ENCODE measurements at places on chromosomes 7 and 10.

GRCh38 chr10:122462533-122463465 is 1.4 kb downstream of the HTRA1 start:
- DNase-seq = no peak

GRCh38 chr7:78072201-78072590 is 273.6 kb downstream of the PHTF2 start:
- no peak for DNase-seq

GRCh38 chr10:50538555-50539398 is 85.0 kb downstream of the SGMS1 start:
- DNase-seq = no peak

- DNase-seq = no peak
These were observed 4.6 kb downstream of the CCDC136 start for GRCh38 chr7:128796327-128796726.

DNA sequence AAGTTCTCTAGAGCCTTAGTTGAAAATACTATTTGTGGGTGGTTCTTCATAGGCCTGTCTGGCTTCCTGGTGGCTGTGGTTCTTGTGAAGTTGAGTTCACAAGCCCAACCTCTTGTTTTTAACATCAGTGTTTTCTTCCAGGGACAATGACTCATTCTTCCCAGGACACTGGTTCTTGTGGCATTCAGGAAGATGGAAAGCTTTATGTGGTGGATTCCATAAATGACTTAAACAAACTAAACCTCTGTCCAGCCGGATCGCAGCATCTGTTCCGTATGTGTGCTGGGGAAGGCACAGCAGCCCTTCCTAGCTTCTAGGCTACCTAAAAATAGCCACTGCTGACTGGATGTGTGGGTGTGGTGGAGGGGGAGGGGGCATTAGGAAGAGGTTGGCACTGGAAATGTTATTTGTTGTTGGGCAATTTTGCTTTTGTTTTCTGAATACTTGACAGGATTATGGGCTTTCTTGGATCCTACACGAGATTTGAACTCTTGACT is 3.9 kb downstream of the LSMEM1 start:
- DNase-seq = no peak

DNA sequence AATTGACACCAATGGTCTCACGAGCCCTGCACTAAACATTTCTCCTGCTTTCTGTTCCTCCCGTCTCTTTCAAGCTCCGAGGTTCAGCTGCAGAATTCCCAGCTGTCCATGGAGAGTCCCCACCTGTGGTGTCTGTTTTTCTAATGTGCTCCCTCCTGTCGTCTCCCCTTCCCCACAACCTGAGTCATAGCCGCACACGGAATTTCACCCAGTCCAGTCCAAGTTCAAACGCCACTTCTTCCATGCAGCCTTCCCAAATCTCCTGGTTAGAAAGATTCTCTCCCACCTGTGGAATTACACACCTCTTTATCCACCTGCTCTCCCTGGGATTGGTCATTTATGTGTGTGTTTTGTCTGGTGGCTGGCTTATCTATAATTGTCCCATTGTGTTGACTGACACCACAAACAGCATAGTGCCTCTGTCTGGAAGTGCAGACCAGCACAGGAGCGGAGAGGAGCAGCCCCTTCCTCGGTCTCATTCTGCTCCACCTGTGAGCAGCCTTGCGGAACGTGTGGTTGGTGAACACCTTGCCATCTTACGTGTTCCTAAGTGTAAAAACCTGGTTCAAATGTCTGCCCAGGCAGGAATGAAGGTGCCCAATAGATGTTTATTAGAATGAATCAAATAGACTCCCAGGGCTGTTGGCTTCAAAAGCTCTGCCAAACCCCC is 3.3 kb upstream of the DIP2C start:
- DNase-seq = no peak

GRCh38 chr10:2012209-2012608 is 274.9 kb upstream of the ADARB2 start:
- no peak for DNase-seq

- peak; percentile 15 for DNase-seq
These were observed 4.0 kb upstream of the CREB5 start for GRCh38 chr7:28408105-28408959.

DNA sequence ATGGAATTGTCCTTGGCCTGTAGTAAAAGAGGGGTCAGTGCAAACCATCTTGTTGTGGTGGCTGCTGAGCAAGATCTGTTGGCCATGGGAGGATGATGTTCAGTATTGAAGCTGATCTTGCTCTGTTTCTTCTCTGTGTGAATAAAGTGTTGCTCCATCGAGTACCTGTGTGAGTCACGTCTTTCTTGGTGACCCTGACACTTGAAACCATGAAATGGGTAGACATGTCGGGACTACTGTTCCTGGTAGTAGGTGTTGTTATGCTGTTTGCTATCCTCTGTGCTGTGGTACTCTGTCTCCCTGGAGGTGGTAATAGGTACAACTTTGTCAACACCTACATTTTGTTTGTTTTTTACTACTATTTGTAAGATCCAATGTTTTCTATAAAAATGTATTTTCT is 330.6 kb downstream of the MDFIC start:
- no peak for DNase-seq

GRCh38 chr10:125698481-125698998 is 15.6 kb upstream of the TEX36 start:
- DNase-seq = no peak

DNA sequence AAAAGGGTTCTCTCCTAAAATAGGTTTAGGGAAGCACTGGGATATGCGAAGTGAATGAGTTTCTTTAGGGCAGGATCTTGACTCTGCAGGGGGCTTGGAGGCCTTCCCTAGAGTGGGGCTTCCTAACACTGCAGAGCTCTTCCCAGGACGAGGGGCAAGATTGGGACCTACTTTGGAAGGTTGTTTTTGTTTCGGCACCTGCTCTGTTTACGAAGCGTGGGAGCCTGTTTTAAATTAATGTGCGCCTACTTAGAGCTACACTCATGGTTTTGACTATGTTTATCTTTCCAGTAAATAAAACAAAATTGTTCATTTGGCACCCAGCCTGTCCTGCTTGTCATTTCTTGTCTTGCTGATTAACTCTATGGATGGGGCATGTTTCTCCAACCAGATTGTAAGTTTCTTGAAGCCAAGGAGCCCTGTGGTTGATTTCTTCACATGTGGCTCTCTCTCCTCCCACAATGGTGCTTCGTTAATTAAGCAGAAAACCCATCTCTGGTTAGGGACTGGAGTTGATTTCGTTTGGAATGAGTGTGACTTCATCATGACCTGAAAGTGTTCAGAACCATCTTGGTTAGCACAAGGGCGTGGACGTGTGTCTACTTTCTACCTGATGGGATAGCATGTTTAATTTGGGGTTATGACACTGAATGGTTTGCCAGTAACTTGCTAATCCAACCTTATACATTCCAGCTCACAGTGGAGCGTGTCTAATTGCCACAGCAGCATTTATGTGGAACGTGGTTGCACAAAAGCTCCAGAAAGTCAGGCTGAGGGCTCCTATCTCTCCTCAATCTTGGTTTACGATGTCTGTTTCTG is 98.1 kb downstream of the TCF7L2 start:
- DNase-seq = no peak

- DNase-seq = no peak
These were observed 67.5 kb upstream of the COMTD1 start for GRCh38 chr10:75303045-75303777.

- DNase-seq = no peak
These were observed 57.7 kb upstream of the DNAJB6 start for GRCh38 chr7:157278791-157279724.

- no peak for DNase-seq
These were observed 316.0 kb downstream of the GFRA1 start for GRCh38 chr10:115957012-115957399.

GRCh38 chr10:7485244-7485556 is 74.4 kb upstream of the SFMBT2 start:
- DNase-seq = no peak

GRCh38 chr10:11212288-11213085 is 194.8 kb downstream of the CELF2 start:
- no peak for DNase-seq

- no peak for DNase-seq
These were observed 76.8 kb downstream of the ADK start for GRCh38 chr10:74227697-74228424.

DNA sequence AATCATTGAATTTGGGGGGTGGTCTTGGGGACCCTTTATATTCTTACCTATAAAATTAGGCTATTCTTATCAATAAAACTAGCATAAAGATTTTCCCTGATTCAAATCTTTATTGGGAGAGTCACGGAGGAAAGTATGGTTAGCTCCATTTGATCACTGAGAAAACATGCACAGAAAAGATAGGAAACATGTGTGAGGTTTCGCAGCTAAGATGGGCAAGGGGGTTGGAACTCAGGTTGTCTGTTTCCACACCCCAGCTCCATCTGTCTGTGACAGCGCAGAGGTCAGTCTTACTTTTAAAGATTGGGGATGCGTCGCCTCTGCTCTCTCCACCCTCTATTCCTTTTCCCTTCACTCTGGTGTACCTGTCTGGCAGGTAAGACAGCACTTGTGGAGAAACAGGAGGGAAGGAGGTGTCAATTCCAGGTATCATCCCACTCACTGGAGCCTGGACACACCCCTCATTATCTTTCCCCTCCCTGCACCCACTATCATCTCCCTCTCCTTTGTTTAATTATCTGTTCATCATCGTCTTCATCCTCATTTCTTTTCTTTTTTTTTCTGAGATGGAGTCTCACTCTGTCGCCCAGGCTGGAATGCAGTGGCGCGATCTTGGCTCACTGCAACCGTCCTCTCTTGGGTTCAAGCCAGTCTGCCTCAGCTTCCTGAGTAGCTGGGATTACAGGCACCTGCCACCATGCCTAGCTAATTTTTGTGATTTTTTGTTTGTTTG is 2.4 kb upstream of the DENND10 start:
- DNase-seq = no peak

DNA sequence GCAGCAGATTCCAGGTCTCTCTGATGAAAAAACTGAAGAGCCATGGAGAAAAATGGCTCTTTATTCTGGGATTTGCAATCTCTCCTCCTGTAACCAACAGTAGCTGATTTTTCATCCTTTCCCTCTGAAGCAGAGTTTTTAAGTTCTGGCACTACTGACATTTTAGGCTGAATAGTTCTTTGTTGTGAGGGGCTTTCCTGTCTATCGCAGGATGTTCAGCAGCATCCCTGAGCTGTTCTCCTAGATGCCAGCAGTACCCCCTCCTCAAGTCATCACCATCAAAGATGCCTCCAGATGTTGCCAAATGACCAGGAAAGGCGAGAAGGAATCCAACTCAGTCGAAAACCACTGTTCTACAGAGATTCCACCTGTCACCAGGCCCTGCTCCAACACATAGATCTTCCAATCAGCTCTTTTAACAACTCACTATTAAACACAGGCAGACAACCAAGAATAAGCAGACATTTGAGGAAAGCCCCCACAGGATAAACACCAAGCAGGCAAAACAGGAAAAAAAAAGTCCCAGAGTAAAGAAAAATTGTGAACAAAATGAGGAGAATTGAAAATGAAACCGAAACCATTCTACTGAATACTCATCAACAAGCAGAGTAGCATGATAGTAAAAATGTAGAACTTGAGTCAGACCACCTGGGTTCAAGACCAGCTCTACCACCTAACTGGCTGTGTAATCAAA is 124.8 kb downstream of the MPP7 start:
- DNase-seq = no peak

- DNase-seq = no peak
These were observed 40.6 kb upstream of the CXCL12 start for GRCh38 chr10:44425466-44425865.

All from activated CD8-positive, alpha-beta memory T cell treated with anti-CD3 and anti-CD28 coated beads, Interleukin-2, amount 50 U/mL, for 4 hours (primary cell).